ENCODE measurements at places on chromosomes 3 and 15.

GRCh38 chr15:56459096-56459495 lies 5.8 kb downstream of the MNS1 start:
- DNase-seq: no peak

DNA sequence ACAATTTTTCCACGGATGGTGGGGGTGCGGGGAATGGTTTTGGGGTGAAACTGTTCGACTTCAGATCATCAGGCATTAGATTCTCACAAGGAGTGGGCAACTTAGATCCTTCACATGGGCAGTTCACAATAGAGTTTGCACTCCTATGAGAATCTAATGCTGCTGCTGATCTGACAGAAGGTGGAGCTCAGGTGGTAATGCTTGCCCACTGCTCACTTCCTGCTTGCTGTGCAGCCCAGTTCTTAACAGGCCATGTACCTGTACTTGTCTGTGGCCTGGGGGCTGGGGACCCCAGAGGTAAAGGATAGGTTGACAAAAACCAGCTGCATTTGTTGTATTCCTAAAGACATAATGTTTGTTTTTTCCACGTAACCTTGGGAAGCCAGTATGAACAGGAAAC lies 16.0 kb downstream of the DZIP3 start:
- no peak for DNase-seq

GRCh38 chr15:23595368-23595767 lies 29.9 kb downstream of the MKRN3 start:
- no peak for DNase-seq

- no peak for DNase-seq
Measured at GRCh38 chr3:5058471-5058951, 63.6 kb upstream of the ARL8B start.

DNA sequence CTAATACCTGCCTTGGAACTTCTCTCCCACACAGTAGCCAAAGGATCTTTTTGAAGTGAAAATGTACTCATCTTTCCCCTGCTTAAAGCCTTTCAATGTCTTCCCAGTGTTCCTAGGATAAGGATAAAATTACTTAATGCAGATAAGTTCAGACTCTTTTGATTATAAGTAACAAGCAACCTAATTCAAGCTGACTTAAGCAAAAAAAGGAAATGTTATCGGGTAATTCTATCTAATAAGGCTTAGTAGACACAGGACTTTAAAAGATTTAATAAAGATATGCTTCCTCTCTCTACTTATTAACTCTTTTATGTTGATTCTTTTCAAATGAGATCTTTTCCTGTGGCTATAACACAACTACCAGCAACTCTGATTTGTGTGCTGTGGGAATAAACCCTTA lies 284.2 kb downstream of the OXSM start:
- no peak for DNase-seq
